Fibroblast of skin of right quadriceps (primary cell): ENCODE measurements at places on chromosomes 11 and 22.

DNA sequence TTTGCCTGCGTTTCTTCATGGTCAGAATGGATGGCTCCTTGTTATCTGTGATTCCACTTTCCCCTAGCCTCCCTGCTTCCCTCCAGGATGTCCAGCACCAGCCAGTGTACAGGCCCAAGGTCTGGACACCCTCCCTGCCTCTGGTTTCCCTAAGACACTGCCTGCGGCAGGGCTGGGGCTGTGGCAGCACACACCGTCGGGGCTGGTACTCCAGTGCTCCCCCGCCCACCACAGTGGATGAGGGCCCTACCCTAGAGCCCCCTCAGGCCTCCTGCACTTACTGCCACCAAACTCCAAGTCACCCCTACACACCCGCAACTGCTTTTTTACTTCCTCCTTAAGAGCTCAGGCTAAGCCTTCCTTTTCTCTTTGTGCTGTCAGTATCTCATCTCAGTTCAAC is 28.9 kb downstream of the ZNF214 start:
- DNase-seq: no peak

DNA sequence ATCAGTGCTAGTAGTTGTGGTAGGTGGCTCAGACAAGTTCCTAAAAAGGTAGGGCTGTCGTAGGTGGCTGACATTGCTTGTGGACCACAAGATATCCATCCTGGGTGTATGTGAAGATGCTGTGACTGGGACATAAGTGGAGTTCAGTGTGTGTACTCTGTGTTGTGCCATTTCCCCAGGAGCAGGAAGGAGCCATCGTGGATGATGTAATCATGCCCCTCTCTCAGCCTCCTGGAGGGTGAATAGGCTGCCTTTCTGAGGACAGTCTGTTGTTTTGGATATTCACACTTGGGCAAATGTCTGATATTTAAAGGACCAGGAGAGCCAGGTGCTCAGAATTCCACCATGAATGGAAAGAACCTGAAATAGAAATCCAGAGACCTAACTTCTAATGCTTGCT is 2.7 kb downstream of the HEPHL1 start:
- no peak for DNase-seq

DNA sequence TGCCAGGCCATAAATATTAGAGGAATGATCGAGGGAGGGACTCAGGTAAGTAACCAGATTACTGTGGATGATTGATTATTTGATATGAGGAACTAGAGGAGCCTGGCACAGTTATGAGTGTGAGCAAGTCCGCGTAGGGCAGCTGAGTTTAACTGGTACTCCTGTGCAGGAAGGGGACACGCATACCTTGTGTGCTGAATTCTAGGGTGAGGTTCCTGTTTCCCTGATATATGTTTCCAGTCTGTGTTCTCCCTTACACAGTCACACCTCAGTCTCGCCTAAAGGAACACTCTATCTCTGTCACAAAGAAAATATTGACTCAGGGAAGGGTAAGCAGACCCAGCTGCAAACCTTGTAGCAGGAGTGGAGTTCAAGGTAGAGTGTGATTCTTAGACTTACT is 17.4 kb downstream of the SGSM3 start:
- DNase-seq: no peak

DNA sequence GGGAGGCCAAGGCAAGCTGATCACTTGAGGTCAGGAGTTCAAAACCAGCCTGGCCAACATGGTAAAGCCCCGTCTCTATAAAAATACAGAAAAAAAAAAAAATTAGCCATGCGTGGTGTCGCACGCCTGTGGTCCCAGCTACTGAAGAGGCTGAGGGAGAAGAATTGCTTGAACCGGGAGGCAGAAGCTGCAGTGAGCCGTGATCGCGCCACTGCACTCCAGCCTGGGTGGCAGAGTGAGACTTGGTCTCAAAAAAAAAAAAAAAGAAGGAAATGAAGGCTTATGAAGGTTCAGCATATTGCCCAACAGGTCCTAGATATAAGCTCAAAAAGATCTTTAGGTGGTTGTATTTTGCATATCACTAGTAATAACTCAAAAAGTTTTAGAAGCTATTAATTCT is 10.2 kb downstream of the ATL3 start:
- DNase-seq: no peak

GRCh38 chr11:9029422-9029821 is 25.6 kb upstream of the NRIP3 start:
- DNase-seq: no peak

GRCh38 chr22:24809331-24809730 is 3.3 kb downstream of the SGSM1 start:
- DNase-seq: no peak

GRCh38 chr11:120308081-120308480 is 17.0 kb upstream of the TLCD5 start:
- no peak for DNase-seq

- DNase-seq: no peak
These were observed 19.2 kb downstream of the FAM168A start for GRCh38 chr11:73578592-73579185.

GRCh38 chr11:113760241-113760640 is 13.3 kb downstream of the ZW10 start:
- DNase-seq: no peak

DNA sequence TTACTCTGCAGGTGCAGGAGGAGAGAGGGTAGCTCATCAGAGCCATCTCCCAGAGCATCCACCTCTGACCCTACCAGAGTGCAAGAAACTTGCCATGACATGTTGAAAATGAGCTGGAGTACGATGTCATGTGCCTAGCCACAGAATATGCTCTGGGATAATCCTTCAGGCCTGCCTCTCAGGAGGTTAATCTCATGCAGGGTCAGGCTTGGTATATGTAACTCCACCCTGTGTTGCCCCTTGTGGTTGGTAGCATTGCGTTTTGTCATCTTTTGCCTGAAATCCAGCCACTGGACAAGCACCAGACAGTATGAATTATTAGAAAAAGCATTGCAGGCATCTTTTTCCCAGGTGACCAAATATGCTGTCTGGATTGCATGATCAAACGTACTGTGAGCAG is 36.2 kb downstream of the CNTF start:
- DNase-seq: no peak

DNA sequence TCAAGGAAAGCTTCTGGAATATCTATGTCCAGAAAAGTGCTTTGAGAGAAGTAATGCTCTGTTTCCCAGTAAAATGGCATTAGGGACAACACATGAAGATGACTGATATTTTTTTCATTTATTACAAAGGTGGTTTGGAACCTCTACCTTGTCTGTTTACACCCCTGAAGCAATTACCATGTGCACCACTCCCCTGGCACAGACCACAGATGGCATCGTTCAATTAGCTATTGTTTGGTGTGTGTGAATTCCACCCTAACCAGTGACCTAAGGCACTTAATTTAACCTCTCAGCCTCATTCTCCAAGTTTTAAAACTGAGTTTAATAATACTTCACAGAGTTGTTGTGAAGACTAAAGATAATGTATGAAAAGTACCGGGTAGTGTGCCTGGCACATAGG is 127.6 kb upstream of the BMAL1 start:
- DNase-seq: no peak
